Smooth muscle cell of the umbilical artery (primary cell): ENCODE measurements at places on chromosomes 1 and 21. TPM values are rescaled to one million over a fixed set of nuclear protein-coding genes. Genes with fewer than 3 reads are reported as not detected.

Gene OLFML2B
- 1.5 and 3.5 TPM in 2 replicates for total RNA-seq

Gene ST6GALNAC3
- total RNA-seq, result 2.1 and 2.5 TPM in 2 replicates

Gene SPATC1L
- total RNA-seq, result 3.3 and 5.2 TPM in 2 replicates

Gene COPA
- total RNA-seq, result 416 and 428 TPM in 2 replicates

Gene CFHR5
- not detected in 2 replicates for total RNA-seq

Gene SEMA4A
- total RNA-seq, result 0.55 and 0.59 TPM in 2 replicates

Gene HPCAL4
- total RNA-seq, result not detected in 2 replicates

Gene HMGN1
- 250 and 289 TPM in 2 replicates for total RNA-seq

Gene BSND
- not detected in 2 replicates for total RNA-seq

Gene RSRP1
- 97.1 and 203 TPM in 2 replicates for total RNA-seq

Gene KIF21B
- 0.59 and 3.0 TPM in 2 replicates for total RNA-seq

Gene GPA33
- total RNA-seq, result not detected in 2 replicates

Gene NTMT2
- not detected in 2 replicates for total RNA-seq

Gene SPRR2D
- not detected in 2 replicates for total RNA-seq

Gene FLG
- under 0.01 and 0.09 TPM in 2 replicates for total RNA-seq

Gene OR2L13
- total RNA-seq, result not detected in 2 replicates

Gene SH3BGR
- total RNA-seq, result 3.0 and 3.7 TPM in 2 replicates

Gene OR2L8
- not detected in 2 replicates for total RNA-seq

Gene BACE2
- total RNA-seq, result 61.8 TPM in 2 replicates

Gene OPTC
- not detected in 2 replicates for total RNA-seq

Gene CELA3A
- total RNA-seq, result not detected in 2 replicates

Gene XCL2
- total RNA-seq, result not detected in 2 replicates

Gene MANEAL
- total RNA-seq, result 0.30 and 0.69 TPM in 2 replicates

Gene TEDDM1
- not detected in 2 replicates for total RNA-seq

Gene CXADR
- 1.8 and 2.0 TPM in 2 replicates for total RNA-seq

Gene PPIAL4G
- not detected in 2 replicates for total RNA-seq

Gene KRTAP19-5
- not detected in 2 replicates for total RNA-seq
